ENCODE measurements at places on chromosomes 2 and 18. TPM values are rescaled to one million over a fixed set of nuclear protein-coding genes. Genes with fewer than 3 reads are reported as not detected.

WDFY1 gene
- 33.5 TPM for total RNA-seq

SULT1C2 gene
- not detected for total RNA-seq

ASTL gene
- total RNA-seq, result not detected

LYPD6B gene
- not detected for total RNA-seq

REG1B gene
- total RNA-seq, result 2.6 TPM

PTH2R gene
- 0.28 TPM for total RNA-seq

R3HDM1 gene
- total RNA-seq, result 28.0 TPM

LHCGR gene
- 0.14 TPM for total RNA-seq

GLI2 gene
- 0.78 TPM for total RNA-seq

PRKD3 gene
- total RNA-seq, result 31.7 TPM

NR4A2 gene
- 76.6 TPM for total RNA-seq

SIGLEC15 gene
- 0.26 TPM for total RNA-seq

DLX2 gene
- 0.28 TPM for total RNA-seq

HJURP gene
- total RNA-seq, result 0.28 TPM

SERPINB13 gene
- total RNA-seq, result not detected

CDC42EP3 gene
- 6.5 TPM for total RNA-seq

CDCA7 gene
- 0.23 TPM for total RNA-seq

SOX11 gene
- total RNA-seq, result not detected

IL1R1 gene
- total RNA-seq, result 130 TPM

SGPP2 gene
- total RNA-seq, result 13.3 TPM

LRRC30 gene
- total RNA-seq, result not detected

DRC1 gene
- total RNA-seq, result 0.11 TPM

GALNT14 gene
- 0.65 TPM for total RNA-seq

SERPINB11 gene
- not detected for total RNA-seq

FASTKD2 gene
- 38.0 TPM for total RNA-seq

ELOA2 gene
- total RNA-seq, result not detected

KCNS3 gene
- 2.3 TPM for total RNA-seq

CRYBA2 gene
- 2.1 TPM for total RNA-seq

SCN7A gene
- 2.8 TPM for total RNA-seq

IL1F10 gene
- total RNA-seq, result not detected

POTEI gene
- not detected for total RNA-seq

RTKN gene
- total RNA-seq, result 14.8 TPM

Data from adrenal gland (tissue), 19 donors.